Right ventricle myocardium superior (tissue), 1 donor: ENCODE measurements at places on chromosomes 3 and 15. TPM values are rescaled to one million over a fixed set of nuclear protein-coding genes. Genes with fewer than 3 reads are reported as not detected.

DNA sequence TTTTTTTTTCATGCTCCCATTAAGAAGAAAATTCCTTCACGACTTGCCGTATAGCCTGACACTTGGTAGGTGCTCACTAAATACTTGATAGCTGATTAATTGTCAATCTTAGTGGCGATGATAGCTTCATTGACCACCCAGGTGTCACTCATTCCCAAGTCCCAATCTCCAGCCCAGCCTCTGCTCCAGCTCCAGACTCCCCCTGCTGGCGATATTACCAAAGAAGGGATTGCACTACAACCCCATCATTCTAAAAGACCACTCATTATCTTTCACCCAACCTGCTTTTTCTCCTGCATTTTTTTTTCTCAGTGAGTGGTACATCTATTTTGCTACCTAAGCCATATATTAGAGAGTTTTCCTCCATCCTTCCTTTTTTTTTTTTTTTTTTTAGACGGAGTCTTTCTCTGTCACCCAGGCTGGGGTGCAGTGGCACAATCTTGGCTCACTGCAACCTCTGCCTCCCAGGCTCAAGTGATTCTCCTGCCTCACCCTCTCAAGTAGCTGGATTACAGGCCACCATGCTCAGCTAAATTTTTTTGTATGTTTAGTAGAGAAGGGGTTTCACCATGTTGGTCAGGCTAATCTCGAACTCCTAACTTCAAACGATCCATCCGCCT lies 19.5 kb upstream of the COMMD2 start:
- DNase-seq, result peak; percentile 39

DNA sequence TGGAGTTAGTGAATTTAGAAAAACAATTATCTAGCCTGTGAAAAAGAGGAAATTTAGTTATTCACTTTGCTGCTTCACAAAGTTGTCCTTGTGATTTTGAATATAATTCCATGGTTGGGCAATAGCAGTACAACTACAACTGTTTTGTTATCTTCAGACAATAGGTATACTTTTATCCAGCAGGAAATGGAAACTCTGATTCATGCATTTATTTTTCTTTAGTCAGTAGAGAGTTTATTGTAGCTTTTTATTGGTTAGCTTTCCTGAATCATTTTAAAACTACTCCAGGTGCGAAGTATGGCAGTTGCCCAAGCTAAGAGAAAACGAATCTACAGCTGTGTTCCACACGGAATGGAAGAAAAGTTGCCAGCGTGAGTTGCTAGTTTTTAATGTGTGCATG lies 80.3 kb downstream of the TM4SF4 start:
- DNase-seq, result no peak

DNA sequence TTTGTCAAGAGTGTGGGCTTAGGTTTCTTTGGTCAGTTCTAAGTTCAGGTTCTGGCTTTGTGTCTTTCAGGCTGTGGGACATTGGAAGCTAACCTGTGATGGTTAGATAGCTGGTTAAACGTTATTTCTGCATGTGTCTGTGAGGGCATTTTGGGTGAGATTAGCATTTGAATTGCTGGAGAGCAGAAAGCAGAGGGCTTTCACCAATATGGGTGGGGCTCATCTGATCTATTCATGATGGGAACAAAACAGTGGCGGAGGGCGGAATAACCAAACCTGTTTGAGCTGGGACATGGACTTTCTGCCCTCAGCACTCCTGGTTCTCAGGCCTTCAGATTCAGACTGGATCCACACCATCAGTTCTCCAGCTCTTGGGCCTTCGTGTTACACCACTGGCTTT lies 195.4 kb downstream of the KLF13 start:
- no peak for DNase-seq

DNA sequence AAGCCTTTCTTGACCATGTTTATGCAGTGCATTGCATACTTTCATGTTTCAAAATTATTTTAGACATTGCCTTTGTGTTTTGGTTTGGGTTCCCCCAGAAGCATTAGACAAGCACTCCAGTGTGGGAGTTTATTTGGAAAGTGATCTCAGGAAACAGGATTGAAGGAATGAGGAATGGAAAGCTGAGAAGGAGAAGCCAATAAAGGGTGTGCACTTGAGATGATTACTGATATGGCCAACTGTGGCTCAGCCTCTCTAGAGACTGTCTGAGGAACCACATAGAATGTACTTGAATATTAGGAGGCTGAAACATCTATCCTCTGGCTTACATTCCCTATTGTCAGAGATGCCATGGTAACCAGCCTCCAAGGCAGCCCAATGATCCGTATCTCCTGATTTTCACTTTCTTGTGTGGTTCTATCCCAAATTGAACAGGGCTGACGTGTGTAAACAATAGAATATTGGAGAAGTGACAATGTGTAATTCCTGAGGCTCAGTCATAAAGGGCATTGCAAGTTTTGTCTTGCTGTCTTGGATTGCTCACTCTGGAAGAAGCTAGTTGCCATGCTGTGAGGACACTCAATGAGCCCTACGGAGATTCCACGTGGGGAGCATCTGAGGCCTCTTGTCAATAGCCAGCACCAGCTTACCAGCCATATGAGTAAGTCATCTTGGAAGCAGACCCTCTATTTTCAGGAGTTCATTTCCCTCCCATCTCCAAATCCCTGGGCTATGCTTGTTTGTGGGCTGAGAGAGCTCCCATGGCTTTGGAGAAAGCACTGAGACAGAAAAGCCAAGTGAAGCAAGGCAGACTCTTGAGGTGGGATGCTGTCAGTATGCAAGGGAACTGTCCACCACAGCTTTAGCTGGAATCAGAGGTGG lies 84.7 kb downstream of the SCN11A start:
- no peak for DNase-seq

IGSF11 gene
- total RNA-seq, result 2.9 TPM

- DNase-seq, result no peak
These were observed 101.9 kb upstream of the SLCO3A1 start for GRCh38 chr15:91751611-91752010.

DNA sequence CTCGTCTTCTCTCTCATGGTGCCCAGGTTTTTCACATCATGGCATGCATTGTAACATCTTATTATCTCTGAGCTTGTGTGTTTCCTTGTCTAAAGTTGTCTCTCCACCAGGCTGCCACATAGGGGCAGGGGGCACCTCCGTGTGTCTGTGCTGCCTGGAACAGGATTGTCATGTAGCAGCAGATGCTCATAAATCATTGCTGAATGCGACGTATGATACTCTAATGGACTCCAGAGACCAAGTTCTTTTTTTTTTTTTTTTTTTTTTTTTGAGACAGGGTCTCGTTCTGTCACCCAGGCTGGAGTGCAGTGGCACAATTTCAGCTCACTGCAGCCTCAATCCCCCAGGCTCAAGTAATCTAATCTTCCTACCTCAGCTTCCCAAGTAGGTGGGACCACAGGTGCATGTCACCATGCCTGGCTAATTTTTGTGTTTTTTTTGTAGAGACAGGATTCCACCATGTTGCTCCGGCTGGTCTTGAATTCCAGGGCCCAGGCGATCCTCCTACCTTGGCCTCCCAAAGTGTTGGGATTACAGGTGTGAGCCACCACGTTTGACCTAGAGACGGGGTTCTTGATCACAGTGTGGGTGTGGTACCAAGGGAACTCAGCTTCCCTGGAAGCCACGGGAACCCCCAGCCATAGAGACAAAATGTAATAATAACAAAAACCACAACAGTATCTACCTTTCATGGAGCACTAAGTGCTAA lies 4.7 kb upstream of the DNASE1L3 start:
- DNase-seq, result no peak

IL17RE gene
- total RNA-seq, result 0.46 TPM

DNA sequence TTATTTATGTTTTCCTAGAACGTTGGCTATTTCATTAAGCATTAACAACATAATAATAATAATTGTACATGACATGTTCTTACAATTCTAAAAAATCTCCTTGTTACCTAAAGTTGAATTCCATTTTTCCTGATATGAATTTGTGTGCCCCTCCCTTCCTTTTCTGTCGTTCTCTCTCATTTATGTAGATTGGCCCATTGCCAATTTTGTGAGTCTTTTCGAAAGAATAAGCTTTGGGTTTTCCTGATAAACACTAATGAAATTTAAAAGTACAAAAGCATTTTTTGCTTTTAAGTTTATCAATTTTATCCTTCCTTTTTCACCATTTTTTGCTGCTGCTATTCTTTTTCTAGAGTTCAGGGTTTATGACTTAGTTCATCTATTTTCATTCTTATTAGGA lies 44.9 kb downstream of the PRR23E start:
- no peak for DNase-seq

- DNase-seq, result no peak
These were observed 465.9 kb upstream of the RASGRP1 start for GRCh38 chr15:39030291-39031070.

DNA sequence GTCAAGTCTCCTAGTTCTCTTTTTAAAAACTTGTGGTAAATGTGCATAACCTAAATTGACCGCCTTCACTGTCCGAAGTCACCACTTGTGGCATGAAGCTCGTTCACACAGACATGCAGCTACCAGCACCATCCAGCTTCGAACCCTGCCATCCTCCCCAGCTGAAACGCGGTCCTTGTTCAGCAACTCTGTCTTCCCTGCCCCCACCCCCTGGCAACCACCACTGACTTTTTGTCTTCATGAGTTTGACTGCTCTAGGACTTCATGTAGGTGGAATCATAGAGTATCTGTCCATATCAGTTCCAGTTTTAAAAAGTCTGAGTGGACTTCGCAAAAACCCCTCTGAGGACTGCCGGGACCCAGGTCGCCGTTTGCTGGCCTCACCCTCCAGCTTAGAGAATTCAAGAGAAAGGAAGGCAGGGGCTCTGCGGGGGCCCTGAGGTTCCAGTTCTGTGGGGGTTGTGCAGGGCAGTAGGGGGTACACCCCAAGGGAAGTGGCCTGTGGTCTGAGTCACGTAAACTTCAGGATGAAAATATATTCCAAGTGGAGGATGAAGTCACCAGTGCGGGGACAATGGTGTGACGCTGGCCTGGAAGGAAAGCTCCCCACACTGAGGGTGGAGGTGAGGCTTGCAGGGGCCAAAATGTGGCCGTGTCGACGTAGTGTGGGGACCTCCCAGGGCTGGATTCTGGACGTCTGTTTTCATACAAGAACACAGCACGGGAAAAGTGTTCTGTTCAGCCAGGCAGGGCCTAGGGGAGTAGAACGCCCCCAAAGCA lies 67.6 kb downstream of the ABTB1 start:
- no peak for DNase-seq

MPI gene
- total RNA-seq, result 53.2 TPM

- DNase-seq, result no peak
These were observed 30.1 kb upstream of the ZNF502 start for GRCh38 chr3:44682182-44682896.

DNA sequence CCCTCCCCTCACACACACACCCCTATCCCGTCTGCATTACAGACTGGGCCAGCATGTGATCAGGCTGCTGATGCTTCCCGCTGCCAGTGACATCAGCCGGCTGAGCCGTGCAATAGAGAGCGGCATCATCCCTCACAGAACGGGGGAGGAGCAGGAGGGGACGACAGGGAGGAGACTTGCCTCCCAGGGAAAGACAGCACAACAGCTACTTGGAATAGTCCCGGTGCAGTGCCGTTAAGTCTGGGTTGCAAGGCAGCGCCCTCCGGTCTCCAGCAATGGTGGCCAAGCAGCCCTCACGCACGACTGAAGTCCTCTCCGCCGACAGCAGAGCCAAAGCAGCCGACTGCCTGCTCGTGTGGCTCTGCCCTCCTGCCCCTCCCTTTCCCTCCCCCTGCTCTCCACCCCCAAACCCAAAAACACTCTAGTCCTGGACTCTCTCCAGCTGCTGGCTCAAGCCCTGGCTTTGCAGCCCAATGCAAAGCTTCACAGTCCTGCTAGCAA lies 31.5 kb upstream of the RPS17 start:
- peak; percentile 69 for DNase-seq

OR5H1 gene
- not detected for total RNA-seq

KNG1 gene
- 0.43 TPM for total RNA-seq

LDHAL6B gene
- total RNA-seq, result not detected

DNA sequence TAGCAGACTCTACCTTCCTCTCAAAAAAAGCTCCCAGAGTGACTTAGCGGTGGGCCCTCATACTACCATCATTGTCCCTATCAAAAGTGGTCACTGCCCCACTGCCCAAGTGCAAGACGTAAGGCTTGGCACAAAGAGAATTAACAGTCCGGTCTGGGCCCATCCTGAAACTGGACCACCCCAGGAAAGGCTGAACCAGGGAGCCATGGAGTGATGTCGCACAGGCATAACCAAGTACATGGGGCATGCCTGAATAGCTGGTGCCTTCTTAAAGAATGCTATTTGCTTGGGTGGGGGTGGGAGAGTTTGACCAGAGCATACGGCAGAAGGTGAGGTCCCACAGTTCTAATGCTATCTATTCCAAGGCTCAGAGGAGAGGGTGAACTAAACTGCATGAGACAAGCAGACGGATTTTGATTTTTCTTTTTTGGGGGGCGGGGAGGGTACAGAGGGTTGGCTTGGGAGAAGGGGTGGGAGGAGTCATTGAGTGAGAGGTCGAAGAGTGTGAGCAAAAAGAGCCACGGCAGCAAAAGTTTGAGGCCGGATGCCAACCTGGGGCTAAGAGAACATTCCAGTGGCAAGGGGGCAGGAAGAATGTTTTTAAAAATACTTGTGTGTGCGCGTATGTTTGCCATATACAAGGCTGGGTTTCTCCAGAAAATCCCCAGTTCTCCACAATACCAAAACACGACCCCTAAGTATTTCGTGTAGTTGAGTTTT lies 50.2 kb downstream of the FAM174B start:
- no peak for DNase-seq

MESD gene
- total RNA-seq, result 12.5 TPM

GRM7 gene
- not detected for total RNA-seq

ANKUB1 gene
- not detected for total RNA-seq

GRCh38 chr3:144229330-144229729 lies 257.7 kb downstream of the DIPK2A start:
- no peak for DNase-seq

RPL15 gene
- total RNA-seq, result 878 TPM

DNA sequence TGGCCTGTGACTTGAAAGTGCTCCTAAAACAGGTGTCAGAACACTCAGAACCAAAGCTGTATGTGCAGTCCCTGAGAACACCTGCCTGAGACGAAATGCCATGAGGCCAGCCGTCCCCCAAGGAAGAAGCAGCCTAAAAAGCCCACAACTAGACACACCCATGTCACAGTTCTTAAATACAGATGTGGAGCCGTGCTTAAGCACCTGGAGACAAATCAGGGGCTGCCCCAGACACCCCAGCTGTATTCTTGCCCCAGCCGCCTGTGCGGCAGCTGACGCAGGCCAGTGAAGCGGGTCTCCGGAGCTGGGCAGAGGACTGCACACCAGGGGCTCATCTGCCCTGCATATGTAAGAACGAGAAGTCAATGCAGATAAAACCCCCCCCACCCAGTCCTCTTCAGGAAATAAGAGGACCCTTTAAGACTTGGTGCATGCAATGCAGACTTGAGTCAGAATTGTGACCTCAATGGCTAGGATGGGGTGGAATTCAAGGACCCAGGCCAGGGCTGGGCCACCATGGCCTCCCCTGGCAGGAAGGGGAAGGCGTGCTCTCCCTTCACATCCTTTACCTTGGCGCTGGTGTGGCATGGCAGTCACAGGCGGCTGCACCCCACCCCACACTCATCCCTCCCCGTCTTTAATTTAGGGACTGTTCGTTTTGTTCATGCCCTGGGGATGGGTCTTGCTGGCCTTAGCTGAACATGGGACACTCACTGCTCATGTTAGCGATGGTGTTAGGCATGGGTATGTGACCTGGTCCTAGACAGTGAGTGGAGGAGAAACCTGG lies 27.7 kb upstream of the PLXNA1 start:
- no peak for DNase-seq

GRCh38 chr15:96324192-96324895 lies 6.2 kb upstream of the NR2F2 start:
- DNase-seq, result peak; percentile 48

- DNase-seq, result no peak
These were observed 7.0 kb downstream of the TRAK1 start for GRCh38 chr3:42098171-42098570.

AADACL2 gene
- total RNA-seq, result not detected

- no peak for DNase-seq
These were observed 9.2 kb downstream of the EIF3J start for GRCh38 chr15:44545913-44546802.

GATM gene
- 35.6 TPM for total RNA-seq
